ENCODE measurements at places on chromosomes 6 and 20.

GRCh38 chr6:117481278-117481925 is 1.1 kb upstream of the DCBLD1 start:
- no peak for DNase-seq

DNA sequence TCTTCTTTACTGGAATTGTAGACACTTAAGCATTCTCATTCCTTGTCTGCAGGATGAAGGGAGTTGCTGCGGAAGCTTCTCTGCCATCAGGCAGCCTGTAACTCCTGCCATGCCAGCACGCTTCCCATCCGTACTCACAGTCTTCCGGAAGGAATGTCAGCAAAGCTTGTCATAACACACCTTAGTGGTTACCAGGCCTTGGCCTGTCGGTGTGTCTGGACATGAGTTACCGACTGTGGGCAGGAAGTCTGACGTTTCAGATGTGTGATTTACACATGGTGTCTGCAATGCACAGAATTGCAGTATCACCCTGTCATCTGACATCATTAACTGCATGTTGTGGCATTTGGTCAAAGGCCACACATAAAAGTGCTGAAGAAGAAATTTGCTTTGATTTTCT is 102.2 kb downstream of the SLC24A3 start:
- DNase-seq, result no peak

GRCh38 chr6:128981716-128982115 is 98.8 kb downstream of the LAMA2 start:
- DNase-seq, result no peak

- DNase-seq, result no peak
Observed at GRCh38 chr20:46119028-46119546, 973 bp downstream of the CD40 start.

- no peak for DNase-seq
Observed at GRCh38 chr6:161139766-161140553, 133.9 kb downstream of the AGPAT4 start.

DNA sequence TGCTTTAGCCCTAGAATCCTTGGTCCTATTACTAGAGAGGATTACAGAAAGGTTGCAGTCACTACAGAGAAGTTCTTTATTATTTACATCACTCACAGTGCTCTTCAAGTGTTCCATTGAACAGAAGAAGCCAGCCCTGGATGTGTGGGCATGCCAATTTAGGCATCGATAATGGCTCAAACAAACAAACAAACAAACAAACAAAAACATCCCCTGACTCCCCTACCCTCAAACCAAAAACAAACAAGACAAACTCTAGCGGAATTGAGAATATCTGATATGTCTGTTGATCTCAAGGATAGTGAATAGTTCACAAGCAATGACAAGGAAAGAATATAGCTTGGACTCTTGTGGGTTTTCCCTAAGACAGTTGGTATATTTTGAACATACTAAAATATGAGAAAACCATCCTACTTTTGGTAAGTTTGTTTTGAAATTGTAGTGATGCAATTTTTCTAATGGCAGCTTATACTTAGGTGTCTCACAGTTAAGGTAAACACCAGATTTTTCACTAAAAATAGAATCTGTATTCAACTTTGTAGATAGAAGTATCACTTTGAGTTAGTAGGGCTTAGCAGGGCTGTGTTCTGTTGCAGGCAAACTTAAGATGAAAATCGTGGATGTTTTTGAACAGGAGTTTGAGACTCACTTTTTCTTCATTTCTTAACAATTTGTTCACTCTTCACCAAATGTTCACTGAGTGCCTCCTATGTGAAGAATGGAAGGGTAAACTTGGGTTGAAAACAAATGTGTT is 92.8 kb upstream of the FAM184A start:
- DNase-seq, result no peak

GRCh38 chr20:32898729-32899128 is 40.0 kb downstream of the EFCAB8 start:
- no peak for DNase-seq

Data from A549 (cell line).